ENCODE measurements at places on chromosomes 4 and X. TPM values are rescaled to one million over a fixed set of nuclear protein-coding genes. Genes with fewer than 3 reads are reported as not detected.

APELA gene
- not detected for total RNA-seq

LAMTOR3 gene
- total RNA-seq = 21.8 TPM

KIAA1210 gene
- not detected for total RNA-seq

CCNQ gene
- total RNA-seq = 48.0 TPM

CHIC1 gene
- 9.2 TPM for total RNA-seq

MXRA5 gene
- 1.2 TPM for total RNA-seq

MAGED1 gene
- total RNA-seq = 75.2 TPM

STAP1 gene
- not detected for total RNA-seq

RPA4 gene
- total RNA-seq = not detected

ELF4 gene
- total RNA-seq = 4.1 TPM

MAP3K15 gene
- not detected for total RNA-seq

GAGE12J gene
- not detected for total RNA-seq

ARMCX4 gene
- 9.5 TPM for total RNA-seq

TMPRSS11D gene
- not detected for total RNA-seq

NPY5R gene
- total RNA-seq = 0.30 TPM

GRID2 gene
- 0.16 TPM for total RNA-seq

RWDD4 gene
- total RNA-seq = 24.9 TPM

GPR143 gene
- total RNA-seq = 0.31 TPM
